Stimulated activated CD8-positive, alpha-beta memory T cell treated with anti-CD3 and anti-CD28 coated beads, Interleukin-7, amount 100 ng/mL, for 24 hours (primary cell): ENCODE measurements at places on chromosomes 6 and 20.

GRCh38 chr20:5005326-5005725, 4.0 kb upstream of the SLC23A2 start:
- DNase-seq, result no peak

- no peak for DNase-seq
Observed at GRCh38 chr6:46078294-46078693, 51.5 kb upstream of the ENPP4 start.

GRCh38 chr6:75135450-75135849, 70.4 kb downstream of the COL12A1 start:
- DNase-seq, result no peak

- DNase-seq, result no peak
Observed at GRCh38 chr6:12241493-12242175, 48.5 kb upstream of the EDN1 start.

GRCh38 chr6:142843361-142843760, 101.6 kb downstream of the HIVEP2 start:
- DNase-seq, result no peak

DNA sequence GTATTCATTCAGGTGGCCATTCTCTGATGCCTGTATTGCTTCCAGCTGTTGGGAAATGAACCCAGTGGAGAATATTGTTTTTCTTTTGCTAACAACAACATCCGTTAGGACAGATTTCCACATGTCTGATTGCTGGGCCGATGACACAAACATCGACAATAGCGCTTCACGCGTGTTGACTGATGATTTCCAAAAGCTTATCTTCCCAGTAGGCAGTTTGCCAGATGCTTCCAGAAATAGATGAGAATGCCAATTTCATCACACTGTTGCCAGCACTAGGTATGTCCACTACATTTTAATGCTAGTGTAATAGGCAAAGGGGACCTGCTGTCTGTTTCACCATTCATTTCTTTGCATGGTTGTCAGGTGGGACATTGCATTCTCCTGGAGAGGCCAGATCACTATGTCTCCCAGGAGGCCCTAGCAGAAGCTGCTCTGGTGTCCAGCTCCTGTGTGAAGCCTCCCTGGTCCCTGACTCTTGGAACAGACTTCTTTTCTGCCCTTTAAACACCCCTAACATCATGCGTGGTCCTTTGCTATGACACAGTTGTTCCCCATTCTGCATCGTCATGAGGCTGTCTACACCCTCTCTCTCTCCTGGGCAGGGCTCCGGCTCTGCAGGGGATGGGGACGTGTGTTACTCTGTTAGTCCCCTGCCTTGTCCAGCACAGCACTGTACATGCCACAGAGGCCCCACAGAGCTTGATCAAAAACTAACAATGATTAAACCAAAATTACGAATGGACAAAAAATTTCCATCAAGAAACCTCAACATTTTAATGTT, 181.6 kb downstream of the CDH26 start:
- DNase-seq, result no peak

DNA sequence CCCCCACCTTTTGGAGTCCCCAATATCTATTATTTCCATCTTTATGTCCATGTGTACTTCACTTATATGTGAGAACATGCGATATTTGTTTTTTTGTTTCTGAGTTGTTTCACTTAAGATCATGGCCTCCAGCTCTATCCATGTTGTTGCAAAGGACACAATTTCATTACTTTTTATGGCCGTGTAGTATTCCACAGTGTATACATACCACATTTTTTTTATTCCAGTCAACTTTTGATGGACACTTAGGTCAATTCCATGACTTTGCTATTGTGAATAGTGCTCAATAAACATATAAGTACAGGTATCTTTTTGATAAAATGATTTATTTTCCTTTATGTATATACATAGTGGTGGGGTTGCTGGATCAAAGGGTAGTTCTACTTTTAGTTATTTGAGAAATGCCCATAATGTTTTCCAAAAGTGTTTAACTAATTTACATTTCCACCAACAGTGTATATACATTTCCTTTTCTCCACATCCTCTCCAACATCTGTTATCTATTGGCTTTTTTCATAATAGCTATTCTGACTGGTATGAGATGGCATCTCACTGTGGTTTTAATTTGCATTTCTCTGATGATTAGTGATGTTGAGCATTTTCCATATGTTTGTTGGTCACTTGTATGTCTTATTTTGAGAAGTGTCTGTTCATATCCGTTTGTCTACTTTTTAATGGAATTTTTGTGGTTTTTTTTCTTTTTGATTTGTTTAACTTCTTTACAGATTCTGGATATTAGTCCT, 34.0 kb upstream of the COL10A1 start:
- no peak for DNase-seq

DNA sequence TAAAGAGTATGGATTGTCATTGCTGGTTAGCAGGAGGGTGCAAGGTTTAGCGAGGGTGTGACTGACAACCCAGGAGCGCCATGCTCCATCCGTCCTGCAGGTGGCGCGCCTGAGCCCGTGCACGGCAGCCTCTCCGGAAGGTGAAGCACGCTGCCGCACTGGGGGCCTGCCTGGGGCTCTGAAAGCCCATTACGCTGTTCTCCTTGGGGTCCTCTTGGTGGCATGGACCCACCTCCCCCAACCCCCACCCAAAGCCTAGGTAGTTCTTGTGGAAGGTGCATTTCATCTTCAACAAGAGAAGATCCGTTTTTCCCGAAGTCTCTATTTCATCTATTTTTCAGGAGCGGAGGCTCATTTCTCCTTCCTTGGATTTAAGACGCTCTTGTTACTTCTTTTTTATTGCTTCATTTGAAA, 197.4 kb upstream of the KCNG1 start:
- DNase-seq, result peak; percentile 37

DNA sequence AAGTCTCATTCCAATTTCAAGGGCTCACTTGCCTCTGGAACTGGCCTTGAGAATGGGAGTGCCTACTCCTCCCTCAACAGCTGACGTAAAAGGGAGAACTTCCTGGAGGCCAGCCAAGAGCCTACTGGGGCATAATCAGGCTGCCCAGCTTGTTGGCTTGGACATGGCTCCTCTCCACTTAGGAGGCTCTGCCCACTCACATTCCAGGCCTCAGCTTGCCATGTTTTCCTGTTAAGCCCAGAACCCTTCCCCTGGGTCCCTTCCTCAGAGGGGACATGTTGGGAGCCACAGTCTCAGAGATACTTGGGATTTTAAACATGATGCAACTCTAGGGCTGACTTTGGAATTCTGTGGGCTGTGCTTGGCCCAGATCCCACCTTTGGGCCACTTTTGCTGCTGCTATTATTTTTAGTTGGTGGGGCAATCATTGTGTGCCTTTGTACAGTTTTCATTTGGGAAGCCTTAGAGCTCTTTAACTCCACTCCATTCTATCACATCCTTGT, 31.5 kb upstream of the ADTRP start:
- DNase-seq, result no peak

DNA sequence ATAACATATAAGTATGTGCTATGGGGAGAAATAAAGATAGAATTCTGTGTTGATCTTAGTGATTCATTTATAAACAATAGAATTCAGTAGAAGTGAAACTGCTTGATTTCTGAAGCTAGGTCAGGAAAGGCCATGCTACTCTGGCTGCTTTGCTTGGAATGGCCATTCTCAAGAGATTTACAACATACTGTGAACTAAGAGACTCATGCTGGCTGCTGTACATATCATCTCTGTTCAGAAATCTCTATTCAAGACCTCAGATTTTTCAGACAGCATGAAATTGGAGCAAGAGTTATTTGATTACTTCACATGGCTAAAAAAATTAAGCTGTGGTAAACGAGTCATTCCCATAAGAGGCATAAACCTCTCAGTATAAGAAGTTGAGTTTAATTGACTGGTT, 662.6 kb downstream of the BCKDHB start:
- DNase-seq, result no peak

DNA sequence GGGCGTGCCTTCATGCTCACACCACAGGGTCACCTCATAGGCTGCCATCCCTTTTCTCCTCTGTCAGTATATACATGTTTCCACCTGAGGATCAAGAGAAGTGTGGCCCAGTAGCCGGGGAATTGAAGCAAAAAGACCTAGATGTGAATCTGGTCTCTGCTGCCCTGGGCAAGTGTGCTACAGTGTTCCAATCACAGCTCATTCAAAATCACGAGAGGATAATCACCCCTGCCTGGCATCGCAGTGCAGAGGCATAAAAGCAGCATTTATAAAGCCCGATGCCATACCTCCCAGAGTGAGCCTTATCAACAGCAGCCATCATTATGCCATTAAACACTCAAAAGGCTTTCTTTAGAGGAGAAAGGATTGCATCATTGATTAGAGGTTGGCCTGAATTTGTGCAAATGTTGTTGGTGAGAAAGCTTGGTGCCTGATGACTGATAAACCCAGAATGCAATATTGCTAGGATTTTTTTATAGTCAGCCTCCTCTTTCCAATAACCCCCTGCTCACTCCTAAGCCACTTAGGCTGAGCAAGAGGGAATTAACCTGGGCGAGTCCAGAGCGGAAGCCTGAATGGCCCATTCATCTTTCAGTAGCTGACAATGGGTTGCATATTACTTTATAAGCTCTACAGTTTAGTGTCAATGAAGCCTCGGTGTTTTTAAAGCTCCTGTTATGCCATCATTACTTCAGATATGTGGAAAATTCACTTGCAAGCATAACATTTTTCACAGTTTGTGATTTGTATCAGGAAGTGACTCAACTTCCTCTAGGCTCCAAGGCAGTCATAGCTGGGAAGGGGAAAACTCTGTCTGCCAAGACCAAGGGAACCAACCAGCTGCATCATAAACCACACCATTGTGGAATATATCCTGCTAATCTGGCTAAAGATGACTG, 92.5 kb upstream of the NXT1 start:
- DNase-seq, result no peak

GRCh38 chr6:135920689-135921088, 69.2 kb downstream of the PDE7B start:
- DNase-seq, result no peak
